ENCODE measurements at places on chromosomes 7 and 10. TPM values are rescaled to one million over a fixed set of nuclear protein-coding genes. Genes with fewer than 3 reads are reported as not detected.

ANKRD61 gene
- 0.24 TPM for polyA plus RNA-seq

BTAF1 gene
- 17.0 TPM for polyA plus RNA-seq

ZNF467 gene
- not detected for polyA plus RNA-seq

ATRNL1 gene
- not detected for polyA plus RNA-seq

IGF2BP3 gene
- polyA plus RNA-seq = 7.0 TPM

AKR1D1 gene
- polyA plus RNA-seq = not detected

CCDC3 gene
- polyA plus RNA-seq = not detected

WNT8B gene
- polyA plus RNA-seq = not detected

PSTK gene
- 7.1 TPM for polyA plus RNA-seq

AGBL3 gene
- polyA plus RNA-seq = 1.5 TPM

FAM180A gene
- polyA plus RNA-seq = 50.3 TPM

KIFBP gene
- polyA plus RNA-seq = 53.9 TPM

COPS6 gene
- 214 TPM for polyA plus RNA-seq

FEZF1 gene
- not detected for polyA plus RNA-seq

ZNF25 gene
- polyA plus RNA-seq = 11.8 TPM

ASZ1 gene
- not detected for polyA plus RNA-seq

NME8 gene
- not detected for polyA plus RNA-seq

NKX1-2 gene
- not detected for polyA plus RNA-seq

CALN1 gene
- polyA plus RNA-seq = not detected

GIMAP6 gene
- polyA plus RNA-seq = not detected

DKK1 gene
- 747 TPM for polyA plus RNA-seq

SORCS1 gene
- polyA plus RNA-seq = 0.22 TPM

HABP2 gene
- not detected for polyA plus RNA-seq

EEPD1 gene
- polyA plus RNA-seq = 1.6 TPM

NODAL gene
- not detected for polyA plus RNA-seq

FAM237B gene
- not detected for polyA plus RNA-seq

MSMB gene
- polyA plus RNA-seq = not detected

ANKRD7 gene
- 1.6 TPM for polyA plus RNA-seq

CTAGE8 gene
- polyA plus RNA-seq = not detected

MACC1 gene
- polyA plus RNA-seq = 0.03 TPM

HIF1AN gene
- polyA plus RNA-seq = 35.2 TPM

TMEM270 gene
- polyA plus RNA-seq = not detected

TRIM50 gene
- not detected for polyA plus RNA-seq

UBTD1 gene
- 29.8 TPM for polyA plus RNA-seq

NUTM2E gene
- polyA plus RNA-seq = not detected

DPP6 gene
- polyA plus RNA-seq = not detected

CYP2W1 gene
- not detected for polyA plus RNA-seq

OTUD1 gene
- polyA plus RNA-seq = 2.9 TPM

CCDC172 gene
- polyA plus RNA-seq = not detected

PKD2L1 gene
- polyA plus RNA-seq = not detected

MTERF1 gene
- polyA plus RNA-seq = 9.2 TPM

EXOC6 gene
- 2.0 TPM for polyA plus RNA-seq

OR6B1 gene
- not detected for polyA plus RNA-seq
